ENCODE measurements at places on chromosomes 1 and 21.

DNA sequence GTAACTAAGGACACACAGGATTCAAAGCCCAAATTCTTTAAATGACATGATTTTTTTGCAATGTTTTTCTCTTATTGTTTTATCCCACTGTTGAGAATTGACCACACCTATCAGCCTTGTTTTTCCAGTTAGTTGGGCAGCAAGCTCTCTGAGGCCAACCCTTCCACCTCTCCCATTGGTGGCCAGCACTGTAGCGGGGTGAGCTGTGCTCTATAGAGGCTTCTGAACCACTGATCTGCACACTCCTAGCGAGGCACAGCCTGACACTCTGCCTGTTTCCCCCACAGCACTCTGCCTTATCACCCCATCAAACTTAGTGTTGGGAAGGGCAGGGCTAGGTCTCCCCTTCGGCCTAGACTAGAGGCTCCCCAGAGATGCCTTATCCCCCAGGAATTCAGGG, 19.5 kb downstream of the AHDC1 start:
- DNase-seq, result no peak

DNA sequence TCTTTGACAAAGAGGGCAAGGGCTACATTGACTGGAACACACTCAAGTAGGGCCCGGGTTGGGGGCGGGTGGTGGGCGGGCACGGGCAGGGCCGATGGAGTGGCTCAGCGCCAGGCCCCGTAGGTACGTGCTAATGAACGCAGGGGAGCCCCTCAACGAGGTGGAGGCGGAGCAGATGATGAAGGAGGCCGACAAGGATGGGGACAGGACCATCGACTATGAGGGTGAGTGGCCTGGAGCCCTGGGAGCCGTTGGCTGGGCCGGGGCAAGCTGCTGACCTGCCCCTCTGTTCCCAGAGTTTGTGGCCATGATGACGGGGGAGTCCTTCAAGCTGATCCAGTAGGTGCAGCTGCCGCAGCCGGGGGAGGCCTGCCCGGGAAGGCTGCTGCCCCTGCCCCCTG, 1.8 kb downstream of the CALML6 start:
- DNase-seq, result no peak

DNA sequence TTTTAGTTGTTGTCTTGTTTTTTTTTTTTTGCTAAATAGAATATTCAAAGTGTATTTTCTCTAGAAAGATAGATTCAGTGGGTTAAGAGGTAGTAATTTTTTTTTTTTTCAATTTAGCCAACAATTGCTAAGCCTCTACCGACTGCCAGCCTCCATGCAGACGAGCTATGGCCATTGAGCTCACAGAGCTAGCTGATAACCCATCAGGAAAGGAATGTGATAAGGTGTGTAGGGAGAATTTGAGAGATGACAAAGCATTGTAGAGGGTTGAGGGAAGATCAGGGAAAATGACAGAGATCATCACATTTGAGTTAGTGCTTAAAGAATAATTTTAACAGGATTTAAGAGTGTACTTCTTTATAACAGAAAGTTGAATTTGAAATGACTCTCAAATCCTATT, 30.6 kb downstream of the DNM3 start:
- DNase-seq, result no peak

GRCh38 chr1:204174958-204175357, 8.8 kb upstream of the REN start:
- DNase-seq, result no peak

- no peak for DNase-seq
These were observed 67.0 kb downstream of the ERO1B start for GRCh38 chr1:236214761-236215160.

DNA sequence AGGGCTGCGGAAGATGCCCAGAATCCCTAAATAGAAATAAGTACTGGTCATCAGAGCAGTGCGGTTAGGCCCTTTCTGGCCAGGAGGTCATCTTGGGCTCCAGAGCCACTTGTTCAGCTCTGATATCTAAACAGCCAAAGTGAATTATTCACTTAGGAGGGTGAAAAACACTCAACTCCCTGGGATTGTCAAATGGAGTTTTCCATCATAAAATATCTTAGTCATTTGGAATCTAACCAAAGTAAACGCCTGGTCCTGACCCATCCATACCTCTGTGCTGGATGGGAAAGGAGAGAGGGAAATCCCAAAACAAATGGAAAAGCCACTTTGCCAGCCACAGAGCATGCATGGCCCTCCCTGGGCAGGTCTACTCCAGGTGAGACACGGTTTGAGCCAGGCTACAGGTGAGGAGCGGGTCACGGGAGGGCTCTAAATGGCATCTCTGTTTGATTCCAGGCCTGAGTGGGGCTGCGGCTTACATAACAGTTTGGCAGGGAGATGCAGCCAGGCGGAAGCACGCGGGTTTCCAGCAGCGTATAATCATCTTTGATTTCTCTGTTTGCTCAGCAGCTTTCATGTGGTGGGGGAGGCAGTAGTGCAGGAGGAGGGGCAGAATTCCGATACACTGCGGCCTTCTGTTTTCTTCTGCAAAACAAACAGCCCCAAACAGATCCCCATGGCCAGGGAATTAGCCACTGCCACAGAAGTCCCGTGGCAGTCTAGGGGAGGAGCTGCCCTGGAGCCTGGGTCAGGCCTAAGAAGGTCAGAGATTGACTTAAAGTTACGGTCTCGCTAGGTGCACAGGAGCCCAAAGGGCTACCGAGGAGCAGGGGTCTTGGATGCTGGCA, 59.1 kb upstream of the ZNF648 start:
- no peak for DNase-seq

GRCh38 chr1:84166797-84167196, 22.7 kb downstream of the PRKACB start:
- DNase-seq, result no peak

DNA sequence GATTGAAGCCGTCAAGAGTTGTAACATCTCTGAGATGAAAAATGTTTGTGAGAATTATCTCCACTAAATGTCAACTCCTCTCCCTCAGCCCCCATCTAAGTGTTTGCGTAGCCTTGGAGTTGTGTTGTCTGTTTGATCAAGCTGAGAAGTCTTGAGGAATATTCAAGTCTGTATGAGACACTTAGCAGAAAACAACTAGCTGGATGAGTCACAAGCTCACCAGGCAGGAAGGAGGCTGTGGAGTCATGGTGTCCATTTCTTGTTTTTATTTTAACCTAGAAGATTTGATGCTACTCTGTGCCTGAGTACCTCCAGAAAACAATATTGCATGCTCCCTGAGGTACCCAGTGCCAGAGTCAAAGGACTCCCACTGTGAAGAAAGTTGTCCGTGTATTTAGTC, 211.6 kb upstream of the PLXNA2 start:
- no peak for DNase-seq

- peak; percentile 33 for DNase-seq
These were observed 46.1 kb downstream of the MEGF6 start for GRCh38 chr1:3564921-3565831.

DNA sequence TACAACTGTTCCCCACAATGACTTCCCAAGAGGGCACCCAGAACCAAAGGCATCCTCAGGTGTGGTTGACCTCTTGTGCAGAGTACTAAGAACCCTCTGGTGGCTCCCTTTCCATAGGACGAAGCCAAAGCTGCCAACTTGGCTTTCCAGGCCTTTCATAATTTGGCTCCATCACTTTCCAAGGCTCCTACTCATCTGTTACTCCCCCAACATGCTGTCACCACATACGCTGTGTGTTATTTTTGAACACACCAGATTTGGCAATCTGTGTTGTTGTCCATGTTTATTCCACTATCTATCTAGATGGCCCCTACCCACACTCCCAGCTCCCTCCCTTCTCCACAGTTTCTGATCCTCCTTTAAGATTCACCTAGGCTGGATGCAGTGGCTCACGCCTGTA, 10.2 kb upstream of the NKAIN1 start:
- no peak for DNase-seq

- DNase-seq, result no peak
These were observed 81.9 kb upstream of the GALNT2 start for GRCh38 chr1:229984992-229985612.

DNA sequence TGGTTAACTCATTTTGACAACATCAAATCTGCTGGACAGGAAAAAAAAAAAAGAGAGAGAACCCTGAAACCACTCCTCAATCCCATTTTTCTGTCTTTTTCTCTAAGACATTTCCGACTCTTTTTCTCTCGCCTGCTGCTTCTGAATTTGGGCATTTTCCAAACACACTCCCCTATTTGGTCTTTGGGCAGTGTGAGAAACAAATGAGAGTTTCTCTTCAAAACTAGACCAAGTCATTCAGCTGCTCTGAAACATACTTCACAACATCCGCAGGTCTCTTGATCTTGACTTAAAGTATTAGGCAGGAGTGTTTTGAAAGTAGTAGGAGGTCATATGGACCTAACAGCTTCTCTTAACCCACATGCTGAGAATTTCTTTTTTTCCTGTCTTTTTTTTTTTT, 364.8 kb upstream of the ESRRG start:
- no peak for DNase-seq

DNA sequence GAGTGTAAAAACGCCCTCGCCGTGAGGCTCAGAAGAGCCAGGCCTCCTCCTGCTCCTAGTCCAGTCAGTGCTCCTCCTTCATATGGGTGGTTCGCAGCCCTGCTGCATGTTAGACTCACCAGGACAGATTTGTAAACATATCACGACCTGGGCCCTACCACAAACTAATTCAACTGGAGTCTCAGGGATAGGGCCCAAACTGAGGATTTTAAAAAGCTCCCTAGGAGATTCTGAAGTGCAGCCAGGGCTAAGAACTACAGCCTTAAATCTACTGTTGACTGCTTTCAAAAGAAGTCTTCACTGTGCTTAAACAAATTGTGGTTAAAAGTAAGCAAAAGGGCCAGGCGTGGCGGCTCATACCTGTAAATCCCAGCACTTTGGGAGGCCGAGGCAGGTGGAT, 57.0 kb downstream of the CAMTA1 start:
- no peak for DNase-seq

GRCh38 chr1:207841901-207842300, 69.0 kb downstream of the CD34 start:
- no peak for DNase-seq

DNA sequence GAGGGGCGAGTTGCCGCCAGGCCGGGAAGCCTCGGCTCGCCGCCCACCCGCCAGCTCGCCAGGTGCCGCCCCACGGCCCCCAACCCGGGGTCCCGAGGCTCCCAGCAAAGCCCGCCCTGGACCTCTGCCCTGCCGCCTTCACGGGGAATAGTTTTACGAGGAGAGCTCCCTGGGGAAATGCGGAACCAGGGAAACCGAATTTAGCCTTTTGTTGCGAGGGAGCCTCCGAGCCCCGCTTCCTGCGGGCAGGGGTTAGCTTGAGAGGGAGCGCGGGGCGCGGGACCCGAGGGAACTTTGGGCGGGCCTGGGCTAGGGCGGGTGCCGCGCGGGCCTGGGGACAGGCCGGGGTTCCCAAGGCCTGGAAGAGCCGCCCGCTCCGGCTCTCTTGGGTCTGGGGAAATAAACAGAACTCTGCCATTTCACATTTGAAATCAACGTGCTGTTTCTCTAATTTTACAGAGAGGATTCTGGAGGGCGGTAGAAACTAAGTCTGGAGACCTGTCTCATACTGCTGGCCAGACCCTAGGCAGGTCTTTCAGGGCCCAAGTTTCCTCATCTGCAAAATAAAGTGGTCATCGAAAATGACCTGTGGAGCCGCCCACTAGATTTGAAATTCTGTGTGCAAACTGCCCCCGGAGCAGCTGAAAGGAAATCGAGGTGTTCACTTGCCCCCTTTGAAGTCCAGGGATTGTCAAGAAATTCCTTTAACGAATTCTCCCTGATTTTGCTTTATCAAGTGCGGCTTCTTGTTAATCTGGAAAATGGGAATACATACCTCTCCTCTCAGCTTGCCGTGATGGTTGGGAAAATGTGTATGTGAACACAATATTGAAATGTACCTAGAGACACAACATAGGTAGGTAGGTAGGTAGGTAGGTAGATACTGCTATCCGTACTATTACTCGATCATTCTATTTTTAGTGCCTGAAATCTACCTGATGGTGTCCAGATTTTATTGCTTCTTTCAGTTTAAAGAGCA, 749 bp upstream of the GLUL start:
- peak; percentile 6 for DNase-seq

GRCh38 chr1:8169364-8170058, 143.4 kb upstream of the ERRFI1 start:
- DNase-seq, result peak; percentile 79

DNA sequence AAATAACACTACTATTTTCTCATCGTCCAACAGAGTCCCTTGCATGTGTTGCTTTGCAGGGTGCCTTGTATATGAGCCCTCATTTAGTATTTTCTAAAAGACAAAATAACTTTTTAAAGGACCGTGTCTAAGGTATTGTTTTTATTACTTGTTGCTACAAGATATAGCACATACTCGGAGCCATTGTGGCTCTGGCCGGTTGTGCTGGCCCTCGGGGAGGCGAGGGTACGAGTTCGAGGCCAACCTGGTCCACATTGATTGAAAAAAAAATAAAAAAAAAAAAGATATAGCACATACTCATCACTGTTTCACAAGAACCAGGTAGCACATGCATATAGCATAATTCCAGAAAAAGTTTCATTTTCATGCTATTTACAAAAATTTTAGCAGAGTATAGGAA, 869.2 kb downstream of the MRPL39 start:
- DNase-seq, result no peak

- DNase-seq, result no peak
These were observed 42.1 kb upstream of the HUNK start for GRCh38 chr21:31830701-31831100.

- no peak for DNase-seq
These were observed 1.1 kb upstream of the C2CD2 start for GRCh38 chr21:41954654-41955499.

GRCh38 chr21:44054710-44055109, 42.6 kb downstream of the TRAPPC10 start:
- no peak for DNase-seq

- DNase-seq, result peak; percentile 19
These were observed 51.9 kb upstream of the CD34 start for GRCh38 chr1:207962716-207963426.

DNA sequence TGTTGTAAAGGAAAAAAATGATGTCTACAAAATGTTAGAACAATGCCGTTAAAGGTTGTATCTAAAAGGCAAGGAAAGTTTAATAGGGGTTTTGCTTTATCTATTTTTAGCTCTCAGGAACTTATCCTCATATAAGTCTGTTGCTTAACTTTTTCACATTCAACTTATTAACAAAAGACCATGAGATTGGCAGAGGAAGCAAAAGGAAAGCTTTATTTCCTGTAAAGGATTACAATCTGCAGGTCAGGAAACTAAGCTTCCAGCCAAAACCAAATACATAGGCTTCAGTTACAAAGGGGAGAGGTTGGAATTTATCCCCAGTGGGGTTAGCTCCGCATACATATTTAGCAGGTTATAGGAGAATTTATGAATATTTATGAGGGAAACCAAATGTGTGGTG, 58.7 kb upstream of the KIAA1614 start:
- no peak for DNase-seq

- no peak for DNase-seq
These were observed 32.9 kb downstream of the JAK1 start for GRCh38 chr1:64933296-64934070.

GRCh38 chr1:12640237-12640957, 3.5 kb upstream of the AADACL4 start:
- DNase-seq, result no peak

All from CD4-positive, alpha-beta T cell treated with Interleukin-21 for 1 hour (primary cell).